ENCODE measurements at places on chromosomes 12 and 14. TPM values are rescaled to one million over a fixed set of nuclear protein-coding genes. Genes with fewer than 3 reads are reported as not detected.

DNA sequence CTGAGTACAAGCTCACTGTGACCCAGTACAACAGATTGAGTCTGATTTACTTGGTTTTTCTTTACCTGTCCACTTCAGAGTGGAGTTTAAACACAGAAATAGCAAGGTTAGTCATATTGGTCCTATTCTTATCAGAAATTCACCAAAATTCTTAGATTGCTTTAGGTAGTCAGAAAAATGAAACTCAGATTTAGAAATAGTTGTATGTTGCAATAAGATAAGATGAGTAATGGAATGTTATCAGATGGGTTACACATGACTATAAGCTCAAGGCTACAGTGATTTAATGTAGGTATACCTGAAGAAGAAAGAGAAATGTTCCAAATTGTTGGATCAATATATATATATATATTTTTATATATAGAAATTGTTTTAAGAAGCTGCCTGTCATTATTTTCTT is 524.1 kb downstream of the LRFN5 start:
- DNase-seq = no peak

DNA sequence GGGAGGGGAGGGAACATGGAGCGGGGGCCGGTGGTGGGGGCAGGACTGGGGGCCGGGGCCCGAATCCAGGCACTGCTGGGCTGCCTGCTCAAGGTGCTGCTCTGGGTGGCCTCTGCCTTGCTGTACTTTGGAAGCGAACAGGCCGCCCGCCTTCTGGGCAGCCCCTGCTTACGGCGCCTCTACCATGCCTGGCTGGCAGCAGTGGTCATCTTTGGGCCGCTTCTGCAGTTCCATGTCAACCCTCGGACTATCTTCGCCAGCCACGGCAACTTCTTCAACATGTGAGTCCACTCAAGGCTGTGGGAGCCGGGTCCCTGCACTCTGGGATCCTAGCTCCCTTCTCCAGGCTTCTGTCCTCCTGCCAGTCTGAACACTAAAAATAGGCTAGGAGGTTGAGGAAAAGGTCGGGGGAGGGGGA is 1.1 kb downstream of the FITM1 start:
- DNase-seq = no peak

DNA sequence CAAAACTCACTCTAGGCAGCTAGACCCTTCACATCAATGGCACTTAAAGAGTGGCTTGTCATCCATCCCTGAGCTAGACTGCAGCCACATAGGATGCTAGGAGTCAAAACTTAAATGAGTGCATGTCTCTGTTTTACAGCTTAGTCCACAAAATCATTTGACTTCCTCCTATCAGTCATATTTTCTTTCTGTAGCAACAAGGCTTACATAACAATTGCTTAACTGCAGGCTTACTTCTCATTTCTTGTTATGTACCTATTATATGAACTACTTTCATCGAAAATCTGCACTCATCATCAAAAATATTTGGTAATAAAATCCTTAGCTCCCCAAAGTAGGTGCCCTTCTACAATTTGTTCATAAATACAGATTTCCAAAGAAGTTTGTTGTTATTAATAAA is 30.1 kb downstream of the CLEC1A start:
- no peak for DNase-seq

DNA sequence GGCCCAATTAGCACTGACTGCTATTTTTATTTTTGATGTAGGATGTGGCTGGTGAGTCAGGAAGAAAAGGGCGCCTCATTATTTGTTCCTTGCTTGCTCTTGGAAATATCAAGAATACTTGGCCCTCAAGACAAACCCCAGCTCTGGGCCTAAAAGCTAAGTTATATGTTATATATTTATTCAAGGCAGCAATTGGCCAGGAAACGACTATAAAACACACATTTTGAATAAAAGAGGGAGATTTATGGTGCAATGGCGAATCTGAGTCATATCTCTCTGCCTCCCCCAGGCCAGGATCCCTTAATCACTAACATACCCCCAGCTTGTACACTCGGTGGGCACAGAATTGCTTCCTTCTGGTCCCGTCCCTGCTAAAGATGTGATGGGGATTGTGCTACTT is 63.3 kb downstream of the TBX5 start:
- no peak for DNase-seq

GRCh38 chr12:121086781-121087295 is 45.8 kb upstream of the P2RX7 start:
- no peak for DNase-seq

DNA sequence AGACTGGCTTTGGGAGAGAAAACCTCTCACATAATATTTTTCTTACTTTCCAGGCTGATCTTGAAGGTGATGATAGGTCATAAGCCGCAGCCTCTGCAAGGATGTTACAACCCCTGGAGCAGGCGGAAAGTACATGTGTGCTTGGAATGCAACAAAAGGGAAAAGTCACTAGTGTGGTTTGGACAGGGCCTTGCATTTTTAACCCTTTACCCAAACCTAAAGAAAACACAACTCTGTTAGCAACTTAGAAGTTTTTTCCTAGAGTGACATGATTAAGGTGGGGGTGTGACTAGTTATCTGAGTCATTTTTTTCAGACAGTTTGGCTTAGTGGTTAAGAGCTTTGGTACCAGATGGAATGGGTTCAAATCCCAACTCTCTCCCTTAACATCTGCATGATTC is 97.0 kb downstream of the TMEM30B start:
- DNase-seq = no peak

DNA sequence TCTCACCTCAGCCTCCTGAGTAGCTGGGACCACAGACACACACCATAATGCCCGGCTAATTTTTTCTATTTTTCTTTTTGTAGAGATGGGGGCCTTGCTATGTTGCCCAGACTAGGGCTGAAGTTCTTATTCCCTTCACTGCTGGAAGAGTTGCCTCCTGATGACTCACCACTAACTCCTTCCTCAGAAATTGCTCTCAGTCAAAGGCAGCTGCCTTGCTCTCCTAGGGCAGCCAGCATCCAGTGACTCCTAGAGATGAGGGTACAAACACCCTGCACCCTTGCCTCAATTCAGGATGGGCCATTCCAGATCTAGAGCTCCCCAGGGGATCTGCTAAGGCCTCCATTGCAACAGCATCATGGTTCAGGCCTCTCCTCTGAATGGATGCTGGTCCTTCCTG is 54.0 kb upstream of the RASSF8 start:
- DNase-seq = no peak

DNA sequence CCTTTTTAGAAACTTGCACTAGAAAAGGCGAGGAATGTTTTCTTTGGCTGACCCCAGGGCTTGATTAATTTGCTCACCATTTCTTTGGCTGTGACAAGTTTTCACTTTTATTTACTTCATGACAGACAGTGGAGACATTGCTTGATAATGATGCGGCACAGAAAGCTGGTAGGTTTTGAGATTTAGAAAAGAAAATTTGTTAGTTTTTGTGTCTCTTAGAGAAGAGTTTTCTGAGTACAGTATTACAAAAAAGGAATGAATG is 18.4 kb downstream of the SRGAP1 start:
- no peak for DNase-seq

DNA sequence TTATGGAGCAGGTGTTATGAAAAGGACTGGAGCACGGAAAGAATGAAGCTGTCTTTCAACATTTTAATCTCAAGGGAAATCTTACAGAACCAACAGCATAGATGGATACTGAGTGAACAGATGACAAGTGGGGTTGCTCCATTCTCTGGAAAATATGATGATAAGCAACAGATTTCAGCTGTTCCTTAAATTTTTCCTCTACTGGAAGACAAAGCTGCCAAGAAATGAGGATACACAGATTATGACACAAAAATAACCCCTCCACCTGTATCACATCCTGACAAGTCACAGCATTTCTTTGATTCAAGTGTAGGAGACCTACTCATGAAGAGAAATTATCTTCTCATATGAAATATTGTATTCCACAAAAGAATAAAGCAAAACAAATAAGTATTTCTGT is 13.0 kb upstream of the TMTC2 start:
- no peak for DNase-seq

DNA sequence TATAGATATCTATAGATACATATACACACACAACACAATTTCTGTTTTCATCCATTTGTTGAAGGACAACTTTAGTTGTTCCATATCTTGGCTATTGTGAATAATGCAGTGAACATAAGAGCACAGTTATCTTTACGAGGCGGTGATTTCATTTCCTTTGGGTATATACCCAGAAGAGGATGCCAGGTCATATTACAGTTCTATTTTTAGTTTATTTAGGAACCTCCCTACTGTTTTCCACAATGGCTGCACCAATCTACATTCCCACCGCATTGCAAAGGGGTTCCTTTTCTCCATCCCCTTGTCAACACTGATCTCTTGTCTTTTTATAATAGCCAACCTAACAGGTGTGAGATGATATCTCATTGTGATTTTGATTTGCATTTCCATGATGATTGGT is 143.4 kb upstream of the ARHGAP5 start:
- no peak for DNase-seq

DNA sequence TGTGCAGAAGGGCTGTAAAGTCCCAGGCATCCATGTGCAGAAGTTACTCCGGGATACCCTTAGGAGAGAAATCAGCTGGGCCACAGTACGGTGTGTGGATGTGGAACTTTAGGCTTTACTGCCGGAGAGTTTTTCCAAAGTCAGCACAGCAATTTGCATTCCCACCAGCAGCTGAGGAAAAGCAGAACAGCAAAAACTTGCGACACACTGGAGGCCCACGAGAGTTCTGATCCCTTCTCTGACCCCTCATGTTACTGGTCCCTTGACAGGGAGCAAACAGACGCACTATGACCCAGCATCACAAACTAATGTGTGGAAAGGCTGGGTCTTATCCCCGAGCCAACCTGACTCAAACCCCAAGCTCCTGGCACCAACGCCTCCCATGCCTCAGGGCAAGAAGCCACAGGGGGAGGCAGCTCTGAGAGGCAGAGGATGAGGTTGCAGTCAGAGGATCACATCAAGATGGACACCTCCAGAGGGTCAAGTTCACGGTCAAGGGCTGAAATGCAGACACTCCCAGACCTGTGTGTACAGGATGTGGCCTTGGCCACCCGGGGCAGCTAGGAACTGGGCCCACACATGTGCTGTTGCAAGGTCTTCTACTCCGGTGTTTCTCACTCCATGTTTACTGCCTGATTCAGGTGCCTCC is 38.6 kb downstream of the CCDC88C start:
- DNase-seq = no peak

DNA sequence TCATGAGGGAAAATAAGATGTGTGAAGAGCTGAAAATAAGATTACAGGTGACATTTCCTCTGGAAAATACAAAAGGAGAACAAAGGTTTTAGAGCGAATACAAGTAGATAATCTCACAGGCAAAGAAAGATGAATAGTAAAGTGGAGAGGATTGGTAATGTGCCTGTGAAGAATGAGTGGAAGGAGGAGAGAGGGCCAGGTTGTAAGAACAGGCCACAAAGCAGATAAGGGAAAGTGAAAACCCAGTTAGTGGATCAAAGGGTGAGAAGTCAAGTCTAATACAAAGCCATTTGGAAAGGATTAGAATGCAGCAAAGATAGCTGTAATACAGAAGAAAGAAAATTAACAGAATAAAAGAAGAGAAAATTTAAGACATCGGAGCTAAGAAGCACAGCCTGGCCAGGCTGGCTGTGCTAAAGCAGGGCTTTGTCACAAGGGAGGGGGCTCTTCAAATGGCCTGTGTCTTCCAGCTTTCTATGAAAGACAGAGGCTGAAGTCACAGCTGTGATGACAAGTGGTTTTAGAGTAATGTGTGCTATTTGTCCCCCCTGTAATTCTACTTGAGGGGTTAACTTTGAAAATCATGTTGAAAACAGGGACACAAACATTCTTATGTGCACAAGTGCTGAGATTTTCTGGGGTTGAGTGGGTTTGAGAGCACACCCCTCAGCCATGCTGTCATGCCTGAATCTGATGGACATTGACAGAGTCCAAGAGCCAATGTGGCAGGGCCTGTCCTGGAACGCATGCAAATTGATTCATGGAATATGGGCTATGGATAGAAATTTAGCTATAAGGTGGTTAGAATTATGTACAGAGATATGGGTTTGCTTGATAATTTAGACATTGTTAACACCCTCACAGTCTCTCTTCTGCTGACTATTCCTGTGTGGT is 344.5 kb upstream of the NAV3 start:
- DNase-seq = no peak

DNA sequence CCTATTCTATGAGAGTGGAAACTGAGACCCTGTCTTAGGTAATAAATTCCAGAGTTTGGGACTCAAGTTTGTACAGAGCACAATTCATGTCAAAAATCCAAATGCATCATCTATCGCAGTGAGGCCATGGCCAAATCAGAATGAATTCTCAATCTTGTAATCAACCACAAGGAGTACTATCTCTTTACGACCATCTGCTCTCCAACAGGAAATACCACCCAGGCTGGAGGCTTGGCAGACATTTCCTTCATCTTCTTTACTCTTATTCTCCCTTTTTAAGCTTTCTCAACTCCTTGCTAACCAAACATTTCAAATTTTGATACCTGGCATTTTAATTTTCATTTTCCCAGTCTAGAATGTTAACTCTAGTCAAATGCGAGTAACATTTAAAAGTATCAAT is 32.7 kb upstream of the RNU6-7 start:
- DNase-seq = no peak

GRCh38 chr12:713281-713875 is 39.0 kb upstream of the WNK1 start:
- DNase-seq = no peak

- DNase-seq = no peak
Observed at GRCh38 chr12:70784042-70784668, 136.4 kb downstream of the PTPRR start.

GRCh38 chr14:64082837-64083236 is 211.3 kb downstream of the ESR2 start:
- DNase-seq = no peak

DNA sequence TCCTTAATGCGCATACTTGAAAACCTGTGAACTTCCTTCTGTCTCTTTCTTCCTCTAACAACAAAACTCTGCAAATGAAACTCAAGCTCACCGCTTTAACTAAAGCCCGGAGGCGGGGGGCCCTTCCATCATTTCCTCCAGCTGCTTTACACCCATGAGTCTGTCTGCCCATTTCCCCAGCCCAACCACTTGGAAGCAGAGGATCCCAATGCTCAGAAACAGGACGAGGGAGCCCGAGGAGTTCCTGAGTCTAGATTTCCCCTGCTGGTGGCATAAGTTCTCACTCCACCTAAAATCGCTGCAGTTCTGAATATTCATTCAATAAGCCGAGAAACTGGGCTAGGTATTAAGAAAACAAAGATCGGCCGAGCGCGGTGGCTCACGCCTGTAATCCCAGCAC is 30.8 kb downstream of the GPR19 start:
- no peak for DNase-seq

The GZMB gene
- total RNA-seq = 0.79 TPM

The ARMH4 gene
- total RNA-seq = 8.5 TPM

The LRRC10 gene
- total RNA-seq = not detected

The AP5M1 gene
- total RNA-seq = 36.4 TPM

The SERPINA12 gene
- not detected for total RNA-seq

The LMO3 gene
- 80.4 TPM for total RNA-seq

The CLEC4D gene
- total RNA-seq = 2.7 TPM

The OGFOD2 gene
- total RNA-seq = 7.6 TPM

The POLR3B gene
- 7.7 TPM for total RNA-seq

The CABP1 gene
- total RNA-seq = 3.3 TPM

The NUDT14 gene
- 15.9 TPM for total RNA-seq
